ENCODE measurements at places on chromosomes 3 and 15.

DNA sequence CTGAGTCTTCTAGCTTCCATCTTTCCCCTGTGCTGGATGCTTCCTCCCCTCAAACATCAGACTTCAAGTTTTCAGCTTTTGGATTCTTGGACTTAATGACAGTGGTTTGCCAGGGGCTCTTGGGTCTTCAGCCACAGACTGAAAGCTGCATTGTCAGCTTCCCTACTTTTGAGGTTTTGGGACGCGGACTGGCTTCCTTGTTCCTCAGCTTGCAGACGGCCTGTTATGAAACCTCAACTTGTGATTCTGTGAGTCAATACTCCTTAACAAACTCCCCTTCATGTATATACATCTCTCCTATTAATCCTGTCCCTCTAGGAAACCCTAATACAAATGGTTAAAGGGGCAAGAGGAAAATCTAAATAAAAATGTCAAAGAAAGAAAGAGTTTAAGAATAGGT lies 100.1 kb downstream of the ABI3BP start:
- no peak for DNase-seq

- peak; percentile 36 for DNase-seq
Observed at GRCh38 chr3:150787741-150788370, 24.9 kb upstream of the SIAH2 start.

GRCh38 chr15:76342382-76343201 lies 6.0 kb downstream of the ISL2 start:
- DNase-seq, result no peak

DNA sequence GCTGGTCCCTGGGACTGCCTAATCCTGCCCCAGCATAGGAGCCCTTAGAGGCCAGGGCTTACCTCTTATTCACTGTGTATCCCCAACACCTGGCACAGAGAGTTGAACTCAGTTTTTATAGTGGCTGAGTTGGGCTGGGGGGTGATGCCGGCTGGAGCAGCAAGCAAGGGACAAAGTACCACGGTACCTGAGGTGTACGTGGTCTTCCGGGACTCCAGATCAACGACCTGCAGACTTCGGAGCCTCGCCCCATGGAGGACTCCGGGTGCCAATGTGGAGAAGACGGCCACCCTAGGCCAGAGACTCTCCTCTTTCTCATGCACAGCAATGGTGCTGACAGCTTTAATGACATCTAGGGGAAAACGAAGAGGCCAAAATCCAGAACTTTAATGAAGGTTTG lies 8.1 kb downstream of the WDR73 start:
- no peak for DNase-seq

DNA sequence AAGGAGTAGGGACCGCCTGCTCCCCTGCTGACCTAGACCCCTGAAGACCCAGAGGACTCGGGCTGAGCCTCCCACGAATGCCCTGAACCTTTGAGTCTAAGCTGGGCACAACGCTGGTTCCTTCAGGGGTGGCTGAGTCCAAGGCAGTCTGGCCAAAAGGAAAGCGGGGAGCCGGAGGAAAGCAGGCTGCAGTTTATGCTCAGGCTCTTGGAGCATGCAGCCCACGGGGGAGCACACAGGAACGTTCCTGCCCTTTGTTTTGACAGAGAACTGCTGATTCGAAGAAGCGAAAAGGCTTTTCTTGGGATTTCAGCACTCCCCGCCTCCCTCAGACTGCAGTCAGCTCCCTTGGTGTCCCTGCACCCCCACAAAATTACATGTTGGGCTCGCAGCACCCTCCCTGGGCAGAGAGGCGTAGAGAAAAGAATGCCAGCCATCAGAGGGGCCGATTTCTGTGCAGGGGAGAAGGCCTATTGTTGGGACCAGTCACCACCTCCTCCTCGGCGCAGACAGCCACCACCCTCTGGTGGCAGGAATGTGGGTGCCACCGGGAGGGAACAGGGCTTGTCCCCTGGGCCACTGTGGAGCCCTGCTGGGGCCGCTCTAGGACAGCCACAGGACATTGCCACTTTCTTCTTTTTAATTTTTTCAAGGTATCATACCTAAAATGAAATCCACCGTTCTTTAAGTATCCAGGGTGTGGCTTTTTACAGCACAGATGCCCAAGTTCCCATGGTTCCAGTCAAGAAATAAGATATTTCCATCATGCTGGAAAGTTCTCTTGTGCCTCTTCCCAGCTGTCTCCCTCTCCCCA lies 72.2 kb downstream of the SMAD6 start:
- DNase-seq, result peak; percentile 24

DNA sequence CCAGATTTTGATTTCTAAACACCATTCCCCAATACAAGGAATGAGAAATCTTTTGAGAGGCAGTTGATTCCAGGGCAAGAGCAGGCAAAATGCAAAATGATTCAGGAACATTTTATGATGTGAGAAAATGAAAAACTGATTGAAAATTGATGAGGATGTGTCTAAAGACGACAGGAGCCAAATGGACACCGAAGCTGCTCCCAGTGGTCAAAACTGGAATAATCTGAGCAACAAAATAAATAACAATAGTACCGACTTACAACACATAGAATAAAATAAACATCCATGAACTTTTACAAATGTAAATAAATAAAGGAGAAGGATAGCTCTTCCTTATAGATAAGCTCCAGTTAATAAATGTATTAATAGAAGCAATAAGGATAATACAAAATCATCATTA lies 186.8 kb downstream of the OCA2 start:
- DNase-seq, result no peak

DNA sequence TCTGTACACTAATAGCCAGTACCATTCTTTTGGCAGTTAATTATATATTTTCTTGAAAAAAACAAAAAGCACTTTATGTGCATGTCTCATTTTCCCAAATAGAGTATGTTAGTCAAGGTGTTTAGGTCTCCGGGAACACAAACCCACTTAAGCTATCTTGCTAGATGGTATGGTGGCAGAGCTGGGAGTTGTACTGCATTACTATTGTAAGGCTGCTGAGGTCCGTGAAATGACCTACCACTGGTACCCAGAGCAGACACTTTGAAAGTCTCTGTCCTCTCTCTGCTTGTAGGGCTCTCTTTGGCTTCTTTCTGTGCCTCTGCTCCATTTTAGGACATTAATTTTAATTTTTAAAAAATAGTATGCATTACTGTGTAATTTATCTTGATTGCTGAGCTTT lies 8.8 kb downstream of the TMOD3 start:
- no peak for DNase-seq

DNA sequence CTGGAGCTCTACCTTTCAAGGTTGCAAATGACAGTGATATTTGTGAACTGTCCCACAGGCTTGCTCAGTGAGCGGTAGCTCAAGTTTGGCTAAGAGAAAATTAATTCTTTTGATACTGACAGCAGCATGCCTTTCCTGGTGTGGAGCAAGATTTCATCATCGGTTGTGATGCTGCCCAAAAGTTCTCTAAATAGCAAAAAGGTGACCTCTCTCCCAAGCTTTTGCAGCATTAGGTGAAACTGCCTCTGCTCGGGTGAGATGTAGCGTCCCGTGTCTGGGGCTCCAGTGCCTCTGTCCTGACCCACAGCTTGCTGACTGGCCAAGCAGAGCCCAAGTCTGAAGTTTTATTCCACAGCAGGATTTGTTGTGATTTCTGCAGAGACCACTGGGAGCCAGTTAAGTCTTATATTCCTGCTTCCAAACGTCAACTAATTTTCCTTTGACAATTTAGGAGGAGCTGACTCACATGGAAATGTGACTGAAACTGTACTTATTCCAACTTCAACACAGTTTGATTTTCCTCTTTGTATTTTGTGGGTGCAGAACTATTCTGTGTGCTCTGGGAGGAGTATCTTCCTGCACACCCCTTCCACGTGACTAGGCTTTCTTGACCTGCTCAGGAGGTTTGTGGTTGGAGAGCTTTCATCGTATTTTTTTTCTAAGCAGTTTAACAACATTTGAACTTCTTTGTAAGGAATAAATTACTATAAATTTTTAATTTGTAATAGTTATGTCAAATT lies 5.9 kb downstream of the SYNM start:
- no peak for DNase-seq

- DNase-seq, result no peak
Observed at GRCh38 chr3:16508591-16508995, 4.9 kb downstream of the RFTN1 start.

- peak; percentile 5 for DNase-seq
Observed at GRCh38 chr15:30953731-30954378, 37.6 kb downstream of the MTMR10 start.

DNA sequence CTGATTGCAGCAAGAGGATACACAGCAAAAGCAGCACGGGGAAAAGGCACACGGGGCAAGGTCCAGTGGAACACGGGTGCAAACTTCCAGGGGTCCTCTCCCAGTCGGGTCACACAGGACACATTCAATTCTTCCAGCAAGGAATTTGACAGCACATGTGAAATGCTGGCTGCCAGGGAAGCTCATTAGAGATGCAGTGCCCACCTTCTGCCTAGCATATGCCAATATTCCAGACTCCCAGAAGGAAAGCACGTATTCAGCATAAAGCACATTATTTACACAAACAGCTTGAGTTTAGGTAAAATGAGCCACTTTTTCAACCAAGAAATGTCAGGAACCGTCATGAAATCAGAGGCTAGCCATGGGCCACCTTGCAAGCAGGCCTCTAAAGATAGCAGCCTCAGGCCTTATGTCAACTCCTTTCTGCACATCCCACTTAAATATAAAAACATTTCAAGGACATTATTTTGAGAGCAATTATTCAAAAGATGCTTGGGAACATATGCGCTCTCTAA lies 19.3 kb downstream of the MYO5C start:
- DNase-seq, result no peak

DNA sequence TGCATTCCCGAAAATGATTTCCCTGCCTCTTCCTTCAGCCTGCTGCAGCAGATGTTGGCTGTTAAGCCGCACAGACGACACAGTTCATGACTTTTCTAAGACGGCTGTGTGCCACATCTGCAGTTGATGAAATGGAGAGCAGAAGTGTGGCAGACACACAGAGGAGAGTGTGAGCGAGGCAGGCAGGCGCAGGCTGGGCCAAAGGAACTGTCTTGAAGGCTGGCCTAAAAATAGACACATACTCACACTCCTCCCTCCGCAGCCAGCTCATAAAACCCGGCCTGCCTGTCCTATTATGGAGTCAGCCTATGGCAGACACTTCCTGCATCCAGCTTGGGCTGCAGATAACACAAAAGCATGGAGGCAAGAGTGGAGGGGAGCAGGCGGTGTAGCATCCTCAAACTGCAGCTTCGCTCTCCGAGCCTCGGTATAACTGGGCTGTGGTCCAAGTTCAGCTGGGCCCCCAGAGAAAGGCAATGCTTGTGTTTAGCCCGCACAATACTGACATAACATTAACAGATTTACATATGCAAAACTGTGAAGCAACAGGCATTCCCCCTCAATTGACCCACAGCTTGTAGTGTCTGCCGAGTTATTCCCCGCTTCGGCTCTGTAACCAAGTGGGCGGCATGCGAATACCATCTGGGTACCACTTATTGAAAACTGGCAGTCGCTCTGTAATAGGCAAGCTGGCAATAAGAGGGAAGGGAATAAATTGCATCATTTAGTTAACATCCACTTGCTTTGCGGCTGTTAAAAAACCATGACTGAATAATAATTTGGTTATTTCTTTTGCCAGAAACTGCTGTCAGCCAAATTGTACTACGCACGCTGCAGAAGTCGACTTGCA lies 40.8 kb downstream of the FOXP1 start:
- peak; percentile 47 for DNase-seq

DNA sequence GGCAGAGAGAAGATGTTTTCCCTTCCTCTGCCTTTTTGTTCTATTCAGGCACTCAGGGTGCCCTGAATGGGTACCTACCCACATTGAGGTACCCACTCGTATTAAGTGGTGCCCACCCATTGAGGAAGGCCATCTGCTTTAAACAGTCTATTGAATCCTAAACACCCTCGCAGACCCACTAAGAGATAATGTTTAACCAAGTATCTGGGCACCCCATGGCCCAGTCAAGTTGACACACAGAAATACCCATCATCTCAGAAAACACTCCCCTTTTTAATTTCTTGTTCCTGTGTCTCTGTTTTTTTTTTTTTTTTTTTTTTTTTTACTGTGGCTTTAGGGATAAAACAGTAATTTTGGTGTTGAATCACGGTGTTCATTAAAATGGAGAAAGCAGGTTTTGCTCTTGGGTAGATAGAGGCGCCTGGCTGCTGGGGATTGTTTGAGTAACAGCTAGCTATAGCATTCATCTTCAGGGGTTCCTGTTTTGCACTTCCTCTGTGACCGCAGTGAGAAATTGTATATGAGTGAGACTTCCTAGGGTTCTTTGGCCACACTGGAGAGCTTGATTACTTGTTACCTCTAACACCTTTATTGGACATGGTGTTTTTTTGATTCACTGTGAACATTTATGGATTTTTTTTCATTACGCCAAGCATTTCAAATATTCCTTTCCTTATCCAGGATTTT lies 259.1 kb downstream of the PTPRG start:
- no peak for DNase-seq

DNA sequence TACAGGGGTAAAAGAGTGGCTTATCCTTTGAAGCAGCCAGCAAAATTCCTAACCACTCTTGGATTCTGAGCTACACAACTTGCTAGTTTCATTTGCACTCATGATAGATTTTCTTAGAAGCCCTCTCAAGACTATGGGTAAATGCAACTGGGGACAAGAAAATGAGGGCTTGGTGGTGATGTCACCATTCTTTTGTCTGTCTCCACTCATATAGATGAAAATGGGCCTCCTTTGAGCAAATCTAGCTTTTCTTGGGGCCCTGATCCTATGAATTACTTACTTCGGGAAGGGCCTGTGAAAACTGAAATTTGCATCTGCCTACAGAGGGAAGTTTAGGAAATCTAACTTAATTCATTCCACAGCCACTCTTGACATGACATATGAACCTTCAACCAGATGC lies 486.3 kb downstream of the MAGI1 start:
- no peak for DNase-seq

- no peak for DNase-seq
Observed at GRCh38 chr15:99158626-99159412, 53.9 kb downstream of the SYNM start.

DNA sequence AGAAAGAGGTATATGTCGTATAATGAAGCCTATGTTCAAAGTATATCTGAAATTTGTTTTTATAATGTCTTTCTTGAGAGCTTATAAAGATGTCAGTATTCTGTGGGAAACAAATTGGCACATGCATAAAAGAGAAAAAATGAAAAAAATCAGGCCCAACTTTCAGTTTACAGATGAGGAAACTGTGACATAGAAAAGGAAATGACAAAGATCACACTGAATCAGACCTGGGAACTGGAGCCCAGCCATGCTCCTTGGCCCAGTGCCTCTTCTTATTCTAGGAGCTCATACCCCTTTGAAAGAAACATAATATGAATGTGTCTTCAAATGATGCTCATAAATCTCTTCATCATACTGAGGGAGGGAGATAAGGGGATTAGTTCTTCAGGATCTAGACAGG lies 48.4 kb downstream of the TMEM44 start:
- peak; percentile 40 for DNase-seq

- peak; percentile 19 for DNase-seq
Observed at GRCh38 chr3:54853573-54854404, 74.1 kb downstream of the LRTM1 start.

DNA sequence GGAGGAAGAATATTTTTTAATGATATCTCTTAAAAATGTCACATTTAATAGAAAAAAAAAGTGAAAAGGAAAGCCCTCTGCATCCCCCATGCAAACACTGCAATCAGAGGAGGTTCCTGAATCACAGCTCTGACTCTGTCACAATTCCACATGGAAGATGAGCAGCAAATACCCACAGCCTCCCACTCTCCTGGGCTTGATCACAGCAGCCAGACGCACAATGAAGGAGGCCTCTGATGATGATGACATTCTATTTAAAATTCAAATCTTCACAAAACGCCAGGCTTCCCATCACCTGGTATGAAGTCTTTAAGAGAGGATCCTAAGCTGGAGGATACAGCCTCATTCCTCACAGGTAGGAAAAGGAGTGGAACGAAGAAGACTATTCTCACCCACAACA lies 9.1 kb upstream of the DIS3L start:
- no peak for DNase-seq
